ENCODE measurements at places on chromosomes 5 and 9. TPM values are rescaled to one million over a fixed set of nuclear protein-coding genes. Genes with fewer than 3 reads are reported as not detected.

GRCh38 chr9:108386859-108387384 lies 468.9 kb downstream of the ACTL7B start:
- no peak overlapping the region for H3K27ac ChIP-seq
- no peaks in the 10 kb centered on the region for H3K36me3 ChIP-seq
- H3K27me3 ChIP-seq, result no peaks in the 10 kb centered on the region
- no peak overlapping the region for H3K4me3 ChIP-seq
- no peak for DNase-seq
- peaks cover 7% of the 10 kb centered on the region for H3K4me1 ChIP-seq

DNA sequence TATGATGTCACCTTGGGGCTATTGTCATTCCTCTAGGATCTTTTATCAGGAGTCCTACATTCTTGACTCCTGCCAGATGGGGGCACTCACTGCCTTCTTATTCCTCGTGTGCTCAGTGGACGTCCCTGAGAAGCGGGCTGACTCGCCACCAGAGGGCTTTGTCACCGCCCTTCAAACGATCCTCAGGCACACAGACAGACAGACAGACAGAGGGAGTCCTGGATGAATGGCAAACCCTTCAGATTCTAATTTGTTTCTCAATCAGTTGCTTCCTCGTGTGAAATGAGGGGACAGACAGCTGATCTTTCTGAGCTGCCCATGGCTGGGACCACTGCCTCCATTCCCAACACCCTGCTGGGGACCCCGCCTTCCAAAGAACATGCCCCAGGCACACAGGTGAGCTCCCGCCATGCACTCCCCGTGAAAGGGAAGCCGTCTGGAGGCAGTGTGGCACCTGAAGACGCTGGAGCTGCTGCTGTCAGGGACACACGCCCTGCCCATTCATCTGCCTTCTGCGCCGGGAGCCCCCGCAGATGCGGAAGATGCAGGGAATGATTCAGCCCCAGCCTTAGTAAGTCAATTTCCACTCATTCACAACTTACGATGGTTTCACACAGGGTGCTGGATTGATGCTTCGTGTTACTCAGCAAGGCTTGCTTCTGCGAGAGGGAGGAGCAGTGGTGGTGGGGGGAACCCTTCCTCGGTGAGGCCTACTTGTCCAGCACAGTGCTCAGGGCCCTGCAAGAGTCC lies 24.9 kb upstream of the SH3PXD2B start:
- H3K4me1 ChIP-seq, result no peaks in the 10 kb centered on the region
- no peaks in the 10 kb centered on the region for H3K36me3 ChIP-seq
- H3K27me3 ChIP-seq, result no peaks in the 10 kb centered on the region
- DNase-seq, result peak; percentile 90

GRCh38 chr5:136242611-136243010 lies 49.6 kb upstream of the SMIM32 start:
- no peak overlapping the region for H3K27ac ChIP-seq
- no peak for DNase-seq
- no peaks in the 10 kb centered on the region for H3K27me3 ChIP-seq
- H3K36me3 ChIP-seq, result no peaks in the 10 kb centered on the region
- no peaks in the 10 kb centered on the region for H3K4me1 ChIP-seq
- no peak overlapping the region for H3K4me3 ChIP-seq

Gene CNTFR
- 16.8 TPM for total RNA-seq

DNA sequence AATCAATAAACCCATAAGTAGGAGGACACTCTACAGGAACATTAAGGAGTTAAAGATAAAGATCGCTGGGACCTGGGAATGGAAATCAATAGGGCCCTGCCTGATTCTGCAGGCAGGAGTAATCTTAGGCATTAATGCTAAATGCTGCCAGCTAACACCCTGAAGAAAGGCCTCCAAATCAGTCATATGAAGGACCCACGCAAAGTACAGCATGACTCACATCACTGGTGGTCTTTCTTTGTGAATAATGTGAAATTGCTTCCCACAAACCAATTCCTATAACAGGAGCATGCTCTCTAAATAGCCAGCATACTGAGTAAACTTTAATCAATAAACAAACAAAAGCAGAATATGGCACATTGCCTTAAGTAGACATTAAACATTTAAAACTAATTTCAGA lies 172.3 kb downstream of the SEMA5A start:
- H3K36me3 ChIP-seq, result no peaks in the 10 kb centered on the region
- peaks cover 38% of the 10 kb centered on the region for H3K4me1 ChIP-seq
- peak overlapping the region; percentile 36 for H3K27ac ChIP-seq
- no peaks in the 10 kb centered on the region for H3K27me3 ChIP-seq
- H3K4me3 ChIP-seq, result no peak overlapping the region
- no peak for DNase-seq

Gene PCDHB5
- total RNA-seq, result 4.3 TPM

DNA sequence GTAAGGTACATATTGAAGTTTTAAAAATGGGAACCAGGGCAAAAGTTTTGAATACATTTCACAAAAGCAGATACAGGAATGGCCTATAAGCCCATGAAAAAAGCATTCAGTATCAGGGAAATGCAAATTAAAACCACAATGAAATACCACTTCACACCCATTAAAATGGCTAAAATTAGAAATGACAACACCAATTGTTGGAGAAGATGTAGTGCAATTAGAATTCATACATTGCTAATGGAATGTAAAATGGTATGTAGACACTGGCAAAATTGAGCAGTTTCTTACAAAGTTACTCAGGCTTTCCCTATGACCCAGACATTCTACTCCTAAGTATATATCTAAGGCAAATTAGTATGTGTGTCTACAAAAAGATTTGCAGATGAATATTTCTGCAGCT lies 34.2 kb downstream of the CDC14B start:
- H3K4me1 ChIP-seq, result peaks cover 6% of the 10 kb centered on the region
- no peak for DNase-seq
- no peaks in the 10 kb centered on the region for H3K27me3 ChIP-seq
- no peak overlapping the region for H3K4me3 ChIP-seq

All from body of pancreas (tissue), 4 donors.